Ovary (tissue), 10 donors: ENCODE measurements at places on chromosomes 1 and 21. TPM values are rescaled to one million over a fixed set of nuclear protein-coding genes. Genes with fewer than 3 reads are reported as not detected.

DMBX1 gene
- not detected for polyA plus RNA-seq

ZNF691 gene
- polyA plus RNA-seq: 12.7 TPM

CCDC185 gene
- not detected for polyA plus RNA-seq

GFI1 gene
- 0.16 TPM for polyA plus RNA-seq

OR2T11 gene
- polyA plus RNA-seq: not detected
